WTC11 (cell line): ENCODE measurements at places on chromosomes 1 and 21.

DNA sequence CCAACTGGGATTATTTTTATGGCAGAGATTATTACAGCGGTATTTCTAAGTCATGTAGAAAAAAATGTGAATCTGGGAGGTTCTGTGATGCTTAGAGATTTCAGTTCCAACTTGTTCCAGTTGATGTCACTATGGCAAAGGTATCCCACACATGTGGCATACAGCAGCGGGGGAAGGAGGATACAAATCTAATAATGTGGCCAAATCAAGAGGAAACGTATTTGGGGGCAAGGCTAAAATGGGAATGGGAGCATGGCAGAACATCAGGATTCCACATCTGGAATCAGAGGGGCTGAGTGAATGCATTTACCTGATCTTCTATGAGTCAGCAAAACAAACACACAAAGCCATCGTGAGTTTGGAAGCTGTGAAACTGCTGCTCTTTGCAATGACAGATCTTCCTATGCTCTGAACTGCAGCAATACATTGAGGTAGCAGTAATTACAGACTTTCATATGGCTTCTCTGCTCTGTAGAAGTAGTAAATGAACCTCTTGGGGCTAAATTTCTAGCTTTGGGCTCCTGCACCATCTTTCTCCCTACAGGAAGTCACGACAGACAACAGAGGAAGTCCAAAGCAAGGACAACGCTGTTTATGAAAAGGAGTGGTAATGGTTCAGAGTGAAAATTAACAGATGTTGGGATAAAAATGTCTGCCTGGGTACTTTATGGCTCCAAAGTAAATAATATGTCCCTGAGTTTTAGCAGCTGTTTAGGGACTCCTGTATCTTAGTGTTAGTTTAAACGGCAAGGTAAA, 55.5 kb downstream of the GABPA start:
- no peak for DNase-seq
- no peaks in the 10 kb centered on the region for H3K36me3 ChIP-seq
- H3K27me3 ChIP-seq: no peaks in the 10 kb centered on the region
- no peak overlapping the region for H3K4me3 ChIP-seq
- H3K27ac ChIP-seq: no peak overlapping the region

DNA sequence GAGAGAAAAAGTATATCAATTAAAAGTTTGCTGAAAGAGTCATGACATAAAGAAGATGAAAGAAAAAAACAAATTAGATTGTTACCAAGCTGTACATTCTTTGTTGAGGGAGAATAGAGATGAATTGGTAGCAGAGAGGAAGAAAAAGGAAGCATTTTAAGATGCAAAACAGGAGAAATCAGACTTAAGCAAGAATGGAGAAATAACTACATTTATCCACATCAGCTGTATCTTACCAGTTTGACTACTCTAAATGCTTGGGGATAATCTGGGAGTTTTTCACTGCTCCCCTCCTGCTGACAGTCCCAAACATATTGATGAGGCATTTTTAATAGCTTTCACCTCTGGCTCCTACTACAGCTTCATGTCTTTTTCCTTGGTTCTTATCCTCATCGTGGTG, 16.8 kb upstream of the PTPRC start:
- H3K27me3 ChIP-seq: no peaks in the 10 kb centered on the region
- H3K4me3 ChIP-seq: no peak overlapping the region
- H3K27ac ChIP-seq: no peak overlapping the region
- no peaks in the 10 kb centered on the region for H3K36me3 ChIP-seq

- H3K36me3 ChIP-seq: no peaks in the 10 kb centered on the region
- peak overlapping the region; percentile 58 for H3K4me3 ChIP-seq
- DNase-seq: peak; percentile 69
- H3K4me1 ChIP-seq: peaks cover 73% of the 10 kb centered on the region
These were observed 134.7 kb downstream of the KAZN start for GRCh38 chr1:14733048-14733778.

- peaks cover 51% of the 10 kb centered on the region for H3K36me3 ChIP-seq
- no peaks in the 10 kb centered on the region for H3K27me3 ChIP-seq
- H3K27ac ChIP-seq: no peak overlapping the region
- no peak overlapping the region for H3K4me3 ChIP-seq
- DNase-seq: no peak
These were observed 21.3 kb downstream of the ZCCHC17 start for GRCh38 chr1:31318146-31318545.

- peaks cover 11% of the 10 kb centered on the region for H3K36me3 ChIP-seq
- peaks cover 13% of the 10 kb centered on the region for H3K4me1 ChIP-seq
- H3K27ac ChIP-seq: no peak overlapping the region
- no peak overlapping the region for H3K4me3 ChIP-seq
- DNase-seq: no peak
These were observed 13.9 kb upstream of the LY9 start for GRCh38 chr1:160781914-160782689.

DNA sequence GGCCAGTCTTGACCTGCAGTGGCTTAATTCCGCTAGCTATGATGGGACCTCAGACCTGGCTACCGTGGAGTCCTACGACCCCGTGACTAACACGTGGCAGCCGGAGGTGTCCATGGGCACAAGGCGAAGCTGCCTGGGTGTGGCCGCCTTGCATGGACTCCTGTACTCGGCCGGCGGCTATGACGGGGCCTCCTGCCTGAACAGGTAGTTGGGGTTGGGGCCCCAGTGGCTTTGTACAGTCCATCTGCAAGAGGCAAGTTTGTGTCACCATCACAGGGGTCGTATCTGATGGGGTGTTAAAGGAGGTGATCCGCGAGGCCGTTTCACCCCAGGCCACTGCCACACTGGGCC, 2.9 kb downstream of the KLHL17 start:
- no peak overlapping the region for H3K4me3 ChIP-seq
- peaks cover 26% of the 10 kb centered on the region for H3K27me3 ChIP-seq
- H3K36me3 ChIP-seq: 0 out of 2 replicates have a peak, but pooled peaks cover 2% of the 10 kb centered on the region
- H3K4me1 ChIP-seq: peaks cover 6% of the 10 kb centered on the region
- H3K27ac ChIP-seq: no peak overlapping the region
